ENCODE measurements at places on chromosomes 13 and 19.
A peak's percentile ranks its signal among the peaks of the same experiment; 100 is the strongest.

- DNase-seq, result peak; percentile 36
These were observed at the start of gene USF2 for GRCh38 chr19:35268536-35269437. Gene USF2 (plus strand): TSS chr19:35268962. CDS start chr19:35269102, 140 bp downstream.

DNA sequence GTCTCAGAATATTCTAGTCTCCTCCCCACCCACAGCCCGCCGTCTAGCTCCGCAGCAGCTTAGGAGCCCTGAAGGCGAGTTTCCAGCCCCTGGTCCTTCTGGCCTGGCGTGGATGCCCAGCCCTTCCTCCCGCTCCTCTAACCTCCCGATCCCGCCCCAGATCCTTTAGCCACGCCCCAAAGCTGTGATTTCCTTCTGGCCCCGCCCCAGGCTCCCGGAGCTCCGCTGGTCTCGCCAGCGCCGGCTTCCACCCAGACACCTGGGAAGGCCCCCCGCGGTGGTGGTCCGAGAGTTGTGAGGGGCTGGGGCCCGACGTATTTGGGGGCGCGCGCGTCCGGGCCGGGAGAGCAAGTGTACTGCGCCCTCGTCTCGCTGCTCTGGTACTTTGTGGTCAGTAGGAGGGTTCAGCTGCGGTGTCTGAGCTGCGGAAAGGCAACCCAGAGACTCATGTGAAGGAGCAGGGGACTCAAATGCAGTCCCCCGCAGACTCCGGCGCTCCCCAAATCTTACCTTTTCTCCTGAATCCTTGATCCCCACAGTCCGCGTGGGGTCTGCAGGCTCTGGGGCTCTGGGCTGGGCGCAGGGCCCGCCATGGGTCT lies at the start of gene CGB7:
TSS of gene CGB7 (minus strand) at position 114 of the 599 bp plus-strand sequence. CDS start 2,374 bp downstream, outside the sequence.
- no peak for DNase-seq

GRCh38 chr13:112902669-112903068 lies 66.3 kb upstream of the MCF2L start:
- DNase-seq, result no peak

DNA sequence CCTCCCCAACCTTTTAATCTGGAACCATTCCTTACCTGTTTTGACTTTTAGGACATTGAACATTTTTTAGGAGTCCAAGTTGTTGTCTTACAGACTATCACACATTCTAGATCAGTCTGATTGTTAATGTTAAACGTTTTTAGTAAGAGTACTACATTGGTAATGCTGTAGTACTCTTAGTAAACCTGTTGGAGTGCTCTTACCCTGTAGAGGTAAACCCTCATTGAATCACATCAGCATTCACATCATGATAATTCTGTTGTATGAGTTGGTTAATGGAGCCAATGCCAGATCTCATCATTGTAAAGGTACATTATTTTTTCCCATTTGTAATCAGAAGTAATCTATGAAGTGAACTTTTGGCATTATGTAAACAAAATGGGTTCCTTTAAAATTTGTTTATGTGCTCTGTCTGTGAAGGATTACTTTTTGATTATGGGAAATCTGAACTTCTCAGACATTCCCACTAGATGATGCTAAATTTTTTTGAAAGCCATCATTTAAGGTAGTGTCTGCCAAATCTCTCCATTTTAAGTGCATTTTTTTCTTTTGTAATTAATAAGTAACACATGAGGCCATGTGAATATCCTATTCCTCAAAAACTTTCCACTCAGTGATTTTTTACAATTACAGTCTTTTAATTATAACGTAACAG lies 55.2 kb downstream of the VWA8 start:
- peak; percentile 18 for DNase-seq

- no peak for DNase-seq
These were observed 2.6 kb downstream of the ZNF784 start for GRCh38 chr19:55621673-55622231.

GRCh38 chr13:100339411-100339940 lies 249.1 kb downstream of the GGACT start:
- DNase-seq, result no peak

DNA sequence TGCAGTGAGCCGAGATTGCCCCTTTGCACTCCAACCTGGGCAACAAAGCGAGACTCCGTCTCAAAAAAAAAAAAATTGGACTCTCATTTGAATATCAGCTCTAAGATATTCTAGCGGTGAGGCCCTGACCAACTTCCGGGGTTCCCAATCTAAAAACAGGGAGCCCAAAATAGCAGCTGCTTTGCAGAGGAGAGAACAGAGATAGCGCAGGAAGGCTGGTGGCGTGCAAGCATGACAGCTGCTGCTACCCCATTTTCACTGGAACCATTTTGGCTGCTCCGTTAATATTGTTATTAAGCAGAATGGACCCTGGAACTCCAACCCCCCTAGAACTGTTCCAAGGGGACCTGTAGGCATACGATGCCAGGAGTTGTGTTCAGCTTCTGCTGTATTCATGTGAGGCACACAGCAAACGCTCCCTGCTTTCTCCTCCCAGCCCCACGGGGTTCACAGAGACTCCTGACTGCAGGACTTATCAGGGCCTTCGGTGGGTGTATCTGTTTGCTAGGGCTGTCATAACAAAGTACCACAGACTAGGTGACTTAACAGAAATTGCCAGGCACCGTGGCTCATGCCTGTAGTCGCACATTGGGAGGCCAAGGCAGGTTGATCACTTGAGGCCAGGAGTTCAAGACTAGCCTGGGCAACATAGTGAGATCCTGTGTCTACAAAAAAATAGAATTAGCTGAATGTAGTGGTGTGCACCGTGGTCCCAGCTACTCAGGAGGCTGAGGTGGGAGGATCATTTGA lies 11.5 kb downstream of the STXBP2 start:
- DNase-seq, result no peak

DNA sequence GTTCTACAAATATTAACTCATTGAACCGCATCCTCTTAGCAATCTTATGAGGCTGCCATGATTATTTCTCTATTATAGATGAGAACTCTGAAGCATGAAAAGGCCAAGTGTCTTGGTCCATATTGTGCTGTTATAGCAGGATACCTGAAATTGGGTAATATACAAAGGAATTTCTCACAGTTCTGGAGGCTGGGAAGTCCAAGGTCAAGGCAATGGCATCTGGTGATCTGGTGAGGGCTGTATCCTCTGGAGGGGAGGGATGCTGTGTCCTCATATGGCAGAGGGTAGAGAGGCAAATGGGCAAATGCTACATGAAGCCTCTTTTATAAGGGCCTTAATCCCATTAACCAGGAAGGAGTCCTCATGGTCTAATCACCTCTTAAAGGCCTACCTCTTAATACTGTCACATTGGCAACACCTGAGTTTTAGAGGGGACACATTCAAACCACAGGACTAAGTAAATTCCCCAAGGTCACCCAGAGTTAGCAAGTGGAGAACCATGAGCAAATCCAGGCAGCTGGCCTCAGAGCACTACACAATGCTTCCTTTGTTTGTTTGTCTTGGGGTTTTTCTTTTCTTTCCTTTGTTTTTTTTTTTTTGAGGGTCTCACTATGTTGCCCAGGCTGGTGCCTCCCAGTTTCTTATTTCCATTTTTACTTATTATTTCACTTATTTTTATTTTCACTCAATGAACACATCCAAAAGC lies 55.9 kb upstream of the LATS2 start:
- DNase-seq, result no peak

- no peak for DNase-seq
These were observed 752 bp downstream of the PDCD5 start for GRCh38 chr19:32581705-32582179.
